ENCODE measurements at places on chromosomes 2 and 18.

- no peak for DNase-seq
Observed at GRCh38 chr2:48530033-48530811, at the start of gene STON1. Gene STON1, plus strand, starts transcription at chr2:48530154. Its CDS starts 50,480 bp downstream, at chr2:48580634.

DNA sequence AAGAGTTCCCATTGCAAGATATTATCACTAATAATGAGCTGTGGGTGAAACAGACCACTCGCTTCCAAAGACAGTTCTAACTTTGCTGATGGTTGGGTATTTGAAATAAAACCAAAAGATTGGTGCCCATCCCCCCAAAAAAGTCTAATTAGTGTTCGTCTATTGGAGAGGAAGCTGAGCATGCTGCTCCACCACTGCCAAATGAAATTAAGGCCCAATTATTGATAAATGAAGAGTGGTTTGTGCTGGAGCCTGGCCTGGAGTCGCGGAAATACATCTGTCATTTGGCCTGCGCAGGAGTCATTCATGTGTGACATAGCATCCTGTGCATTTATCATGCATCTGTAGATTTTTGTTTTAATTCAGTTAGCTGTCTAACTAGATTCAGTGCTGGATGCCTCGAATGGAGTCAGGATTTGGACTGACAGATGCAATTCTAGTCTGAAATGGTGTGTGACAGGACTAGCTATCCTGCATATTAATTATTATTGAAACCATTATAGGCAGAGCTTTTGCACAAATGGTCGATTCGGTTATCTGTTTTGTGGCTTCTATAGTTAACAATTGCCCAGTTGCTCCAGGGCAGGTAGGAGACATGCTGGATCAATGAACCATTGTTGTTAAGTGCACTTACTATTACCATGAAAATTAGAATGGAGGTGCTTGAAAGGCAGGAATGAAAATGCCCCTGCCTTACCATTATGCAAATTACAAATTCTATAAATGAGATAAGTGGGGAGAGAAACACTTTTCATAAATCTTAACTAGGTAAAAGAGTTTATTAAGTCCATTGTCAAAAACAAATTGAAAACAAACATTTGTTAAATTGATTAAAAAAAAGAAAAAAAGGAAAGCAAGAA, 450.4 kb upstream of the TCF4 start:
- DNase-seq: no peak

- peak; percentile 16 for DNase-seq
Observed at GRCh38 chr2:155377266-155377680, 678.8 kb downstream of the KCNJ3 start.

GRCh38 chr18:13522256-13522655, 204.1 kb downstream of the FAM210A start:
- no peak for DNase-seq

DNA sequence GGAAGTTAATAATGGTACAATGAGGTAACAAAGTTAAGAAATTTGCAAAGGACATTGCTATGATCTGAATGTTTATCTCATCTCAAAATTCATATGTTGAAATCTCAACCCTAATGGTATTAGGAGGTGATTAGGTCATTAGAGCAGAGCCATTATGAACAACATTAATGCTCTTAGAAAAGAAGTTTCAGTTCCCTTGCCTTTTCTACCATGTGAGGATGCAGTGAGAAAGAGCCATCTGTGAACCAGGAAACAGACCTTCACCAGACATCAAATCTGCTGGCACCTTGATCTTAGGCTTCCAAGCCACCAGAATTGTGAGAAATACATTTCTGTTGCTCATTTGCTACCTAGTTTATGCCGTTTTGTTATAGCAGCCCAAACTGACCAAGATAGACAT, 757.6 kb downstream of the NR4A2 start:
- DNase-seq: no peak

DNA sequence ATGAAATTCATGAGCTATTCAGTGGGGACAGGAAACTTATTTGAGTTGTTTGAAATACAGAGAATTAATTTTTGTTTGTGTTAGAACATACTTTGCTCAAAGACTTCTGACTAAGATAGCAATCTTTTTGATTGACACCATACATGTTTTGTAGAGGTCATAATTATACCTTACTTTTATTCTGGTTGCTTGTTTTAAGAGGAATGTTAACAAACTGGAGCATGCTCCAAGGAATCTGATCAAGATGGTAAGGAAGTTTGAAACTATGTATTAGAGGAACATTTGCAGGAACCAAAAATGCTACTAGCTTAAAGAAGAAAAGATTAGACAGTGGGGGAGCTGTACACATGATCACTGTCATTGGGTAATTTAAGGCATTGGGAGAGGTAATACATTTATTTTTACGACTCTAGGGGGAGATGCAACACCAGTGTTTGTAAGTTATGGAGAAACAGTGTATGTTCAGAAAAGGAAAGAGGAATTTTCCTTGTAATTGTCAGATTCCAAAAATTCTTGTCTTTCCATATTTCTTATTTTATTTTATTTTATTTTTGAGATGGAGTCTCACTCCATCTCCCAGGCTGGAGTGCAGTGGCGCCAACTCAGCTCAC, 8.0 kb downstream of the AGFG1 start:
- DNase-seq: no peak

- DNase-seq: no peak
Observed at GRCh38 chr2:166148500-166149400, 20.9 kb upstream of the SCN1A start.

GRCh38 chr2:140643761-140644187, 1487.0 kb downstream of the LRP1B start:
- no peak for DNase-seq

GRCh38 chr2:9967053-9967775, 15.7 kb downstream of the GRHL1 start:
- DNase-seq: no peak

GRCh38 chr2:46268196-46268595, 29.0 kb upstream of the EPAS1 start:
- DNase-seq: no peak

- DNase-seq: no peak
Observed at GRCh38 chr2:134178138-134178877, 75.6 kb upstream of the MGAT5 start.

- peak; percentile 62 for DNase-seq
Observed at GRCh38 chr2:39059366-39059952, 61.4 kb downstream of the SOS1 start.

- no peak for DNase-seq
Observed at GRCh38 chr2:164984428-164984827, 29.1 kb upstream of the SLC38A11 start.

GRCh38 chr18:63022429-63023022, 297.0 kb downstream of the BCL2 start:
- no peak for DNase-seq

DNA sequence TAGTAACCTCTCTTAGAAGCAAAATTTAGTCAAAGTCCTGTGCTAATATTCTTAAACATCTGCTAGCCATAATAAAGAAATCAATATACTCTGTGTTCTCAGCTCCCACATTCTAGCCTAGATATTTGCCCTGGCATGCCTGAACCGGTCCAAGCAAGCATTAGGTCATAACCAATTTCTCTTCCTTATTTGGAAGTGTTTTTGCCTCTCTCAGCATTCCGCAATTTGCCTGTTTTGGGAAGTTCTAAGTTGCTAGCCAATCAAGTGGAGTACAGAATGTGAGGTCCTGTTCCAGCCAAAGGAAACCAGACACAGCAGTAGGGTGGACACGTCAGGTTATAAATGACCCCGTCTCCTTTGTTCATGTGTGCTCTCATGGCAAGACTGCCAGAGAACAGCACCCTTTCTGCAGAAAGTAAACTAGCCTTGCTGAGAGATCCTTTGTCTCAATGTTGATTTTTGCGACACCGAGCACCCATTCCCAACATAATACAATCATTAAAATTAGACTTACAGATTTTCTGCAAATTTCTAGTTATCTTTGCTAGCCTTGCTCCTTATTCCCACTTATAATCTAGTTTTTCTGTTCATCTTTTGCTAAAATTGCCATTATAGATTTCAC, 13.0 kb upstream of the SULT1C4 start:
- DNase-seq: no peak

DNA sequence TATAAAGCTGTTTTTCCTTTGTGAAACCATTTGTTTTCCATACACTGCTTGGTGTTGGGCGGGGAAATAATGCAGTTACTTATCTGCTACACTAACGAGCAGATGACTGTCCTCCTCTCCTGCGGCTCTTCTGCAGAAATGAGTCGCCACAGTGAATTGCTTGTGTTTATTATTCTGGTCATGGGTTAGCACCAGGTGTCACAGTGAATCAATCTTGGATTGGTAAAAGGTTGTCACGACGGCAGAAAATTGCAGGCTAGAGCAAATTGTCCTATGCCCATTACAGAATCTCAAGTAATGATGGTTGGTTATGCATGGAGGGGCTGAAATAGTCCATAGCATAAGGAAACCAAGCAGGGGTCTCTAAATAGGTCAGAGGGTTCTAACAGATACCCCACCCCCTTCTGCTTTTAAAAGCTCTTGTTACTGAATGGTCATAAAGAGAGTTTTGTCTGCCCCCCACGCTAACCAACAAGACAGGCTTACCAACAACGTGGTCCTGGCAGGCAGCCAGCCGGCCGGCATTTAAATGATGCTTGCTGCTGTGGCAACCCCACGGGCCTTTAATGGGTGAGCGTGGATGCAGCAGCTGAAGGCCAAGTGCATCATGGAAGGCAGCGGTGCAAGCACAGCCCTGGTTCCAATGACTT, 29.5 kb downstream of the RAB31 start:
- DNase-seq: no peak

- DNase-seq: no peak
Observed at GRCh38 chr2:43393918-43394317, 167.5 kb upstream of the ZFP36L2 start.

- DNase-seq: no peak
Observed at GRCh38 chr2:54579682-54580620, 123.8 kb downstream of the SPTBN1 start.

DNA sequence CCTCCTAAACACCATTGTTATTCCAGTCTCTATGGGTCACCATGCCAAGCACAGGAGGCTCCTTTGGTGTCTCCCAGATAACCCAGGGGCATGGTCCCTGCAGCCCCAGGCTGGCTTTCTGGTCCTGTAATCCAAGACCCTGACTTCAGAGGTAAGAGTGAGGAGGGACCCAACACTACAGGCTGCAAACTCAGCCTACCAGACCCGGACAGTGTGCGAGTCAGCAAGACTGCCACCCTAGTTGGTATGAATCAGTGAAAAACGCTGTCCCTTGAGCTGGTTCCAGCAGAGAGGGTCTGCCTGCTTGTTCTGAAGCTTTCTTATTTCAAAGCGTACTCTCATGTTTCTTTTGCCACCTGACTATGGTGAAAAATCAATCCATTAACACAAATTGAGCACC, 47.6 kb upstream of the ZFP36L2 start:
- no peak for DNase-seq
